Breast epithelium (tissue), 4 donors: ENCODE measurements at places on chromosomes 2 and 18.

- H3K36me3 ChIP-seq, result no peaks in the 10 kb centered on the region
- no peaks in the 10 kb centered on the region for H3K4me1 ChIP-seq
- peak overlapping the region; percentile 33 for H3K27ac ChIP-seq
- H3K27me3 ChIP-seq, result no peaks in the 10 kb centered on the region
Observed at GRCh38 chr18:36298126-36298741, 721 bp downstream of the FHOD3 start.

GRCh38 chr2:64403426-64403825 lies 50.5 kb upstream of the LGALSL start:
- H3K27ac ChIP-seq, result peak overlapping the region; percentile 96
- peaks cover 7% of the 10 kb centered on the region for H3K4me1 ChIP-seq
- DNase-seq, result no peak
- H3K4me3 ChIP-seq, result peak overlapping the region; percentile 40
- H3K36me3 ChIP-seq, result no peaks in the 10 kb centered on the region

GRCh38 chr2:177556153-177556552 lies 163.6 kb downstream of the AGPS start:
- no peaks in the 10 kb centered on the region for H3K36me3 ChIP-seq
- H3K27ac ChIP-seq, result no peak overlapping the region
- no peaks in the 10 kb centered on the region for H3K27me3 ChIP-seq
- no peaks in the 10 kb centered on the region for H3K4me1 ChIP-seq
- no peak for DNase-seq

DNA sequence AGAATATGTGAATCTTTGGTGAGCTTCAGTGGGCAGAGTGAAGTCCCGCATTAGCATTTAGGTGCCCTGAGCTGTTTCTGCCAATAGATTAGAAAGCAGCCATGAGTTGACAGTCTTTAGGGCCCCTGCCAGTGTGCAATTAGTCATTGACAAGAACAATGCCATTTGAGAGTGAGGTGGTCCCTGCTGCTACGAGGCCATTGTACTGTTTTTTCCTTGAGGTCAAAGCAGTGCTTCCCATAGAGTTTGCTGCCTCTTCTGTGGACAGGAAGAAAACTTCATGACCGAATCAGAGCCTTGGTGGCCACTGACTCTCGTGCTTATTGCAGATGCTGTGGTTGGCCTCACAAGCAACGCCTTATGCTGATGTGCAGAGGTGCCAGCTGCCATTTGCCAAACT lies 102.7 kb downstream of the SH3BP4 start:
- DNase-seq, result no peak

GRCh38 chr2:174892546-174892945 lies 112.6 kb downstream of the CHN1 start:
- H3K27me3 ChIP-seq, result no peaks in the 10 kb centered on the region
- no peak overlapping the region for H3K4me3 ChIP-seq
- no peaks in the 10 kb centered on the region for H3K4me1 ChIP-seq

DNA sequence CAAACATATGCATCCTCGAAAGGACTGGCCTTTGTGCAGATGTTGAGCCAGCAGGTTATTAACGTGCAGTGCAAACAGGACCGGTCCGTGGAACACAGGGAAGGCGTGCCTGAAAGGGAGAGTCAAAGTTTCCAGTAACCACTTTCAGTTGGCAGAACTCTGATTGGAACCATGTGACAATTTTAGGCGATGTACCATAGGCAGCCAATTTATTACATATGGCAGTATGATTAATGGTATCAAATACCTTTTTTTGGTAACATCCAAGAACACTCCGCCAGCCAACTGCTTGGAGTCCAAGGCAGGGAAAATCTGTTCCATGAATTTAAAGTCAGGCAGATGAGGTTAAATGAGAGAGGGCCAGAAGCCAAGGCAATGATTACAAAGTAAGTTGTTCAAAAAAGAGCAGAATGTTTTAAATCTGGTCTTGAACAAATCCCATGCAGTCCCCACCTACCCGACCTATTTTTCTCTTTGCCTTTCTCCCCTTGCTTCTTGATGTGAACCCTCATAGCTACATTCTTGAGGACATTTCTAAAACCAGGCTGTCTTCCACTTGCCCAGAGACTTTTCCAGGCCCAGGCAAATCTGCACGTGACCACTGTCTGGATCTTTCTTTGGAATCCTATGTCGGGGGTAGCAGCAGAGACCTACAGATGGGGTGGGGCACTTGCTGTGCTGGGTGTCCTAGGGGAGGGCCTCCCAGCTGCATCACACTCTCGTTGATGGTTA lies 351.7 kb downstream of the HRH4 start:
- no peaks in the 10 kb centered on the region for H3K36me3 ChIP-seq
- no peak overlapping the region for H3K4me3 ChIP-seq
- DNase-seq, result no peak
- no peaks in the 10 kb centered on the region for H3K27me3 ChIP-seq

DNA sequence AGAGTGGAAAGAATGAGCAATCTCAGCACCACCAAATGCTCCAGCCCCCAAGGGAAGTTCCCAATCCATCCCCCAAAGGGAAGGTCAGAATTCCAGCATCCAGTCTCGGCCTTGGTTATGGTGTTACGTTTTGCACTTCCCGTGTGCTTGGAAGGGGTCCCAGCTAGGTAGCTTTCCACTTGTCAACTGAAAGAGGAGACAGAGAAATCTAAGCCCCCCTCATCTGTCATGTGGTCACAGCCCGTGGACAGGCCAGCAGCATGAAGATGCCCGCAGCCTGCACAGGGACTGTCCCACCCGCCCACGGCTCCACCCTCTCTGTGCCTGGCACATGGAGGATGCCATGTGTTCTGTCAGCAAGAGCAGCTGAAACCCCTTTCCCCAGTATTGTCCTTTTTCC lies 32.1 kb downstream of the RHOB start:
- H3K4me3 ChIP-seq, result no peak overlapping the region
- DNase-seq, result no peak
- H3K27me3 ChIP-seq, result no peaks in the 10 kb centered on the region
- peaks cover 8% of the 10 kb centered on the region for H3K4me1 ChIP-seq
- no peak overlapping the region for H3K27ac ChIP-seq

- H3K4me3 ChIP-seq, result no peak overlapping the region
- H3K27ac ChIP-seq, result no peak overlapping the region
- no peaks in the 10 kb centered on the region for H3K36me3 ChIP-seq
- no peaks in the 10 kb centered on the region for H3K27me3 ChIP-seq
Observed at GRCh38 chr2:108220191-108220590, 19.6 kb upstream of the SULT1C3 start.

- H3K4me3 ChIP-seq, result no peak overlapping the region
Observed at GRCh38 chr2:22458440-22458839, 926.5 kb upstream of the KLHL29 start.

- peak overlapping the region; percentile 88 for H3K27ac ChIP-seq
- DNase-seq, result no peak
Observed at GRCh38 chr2:62178741-62179271, 17.1 kb upstream of the B3GNT2 start.

DNA sequence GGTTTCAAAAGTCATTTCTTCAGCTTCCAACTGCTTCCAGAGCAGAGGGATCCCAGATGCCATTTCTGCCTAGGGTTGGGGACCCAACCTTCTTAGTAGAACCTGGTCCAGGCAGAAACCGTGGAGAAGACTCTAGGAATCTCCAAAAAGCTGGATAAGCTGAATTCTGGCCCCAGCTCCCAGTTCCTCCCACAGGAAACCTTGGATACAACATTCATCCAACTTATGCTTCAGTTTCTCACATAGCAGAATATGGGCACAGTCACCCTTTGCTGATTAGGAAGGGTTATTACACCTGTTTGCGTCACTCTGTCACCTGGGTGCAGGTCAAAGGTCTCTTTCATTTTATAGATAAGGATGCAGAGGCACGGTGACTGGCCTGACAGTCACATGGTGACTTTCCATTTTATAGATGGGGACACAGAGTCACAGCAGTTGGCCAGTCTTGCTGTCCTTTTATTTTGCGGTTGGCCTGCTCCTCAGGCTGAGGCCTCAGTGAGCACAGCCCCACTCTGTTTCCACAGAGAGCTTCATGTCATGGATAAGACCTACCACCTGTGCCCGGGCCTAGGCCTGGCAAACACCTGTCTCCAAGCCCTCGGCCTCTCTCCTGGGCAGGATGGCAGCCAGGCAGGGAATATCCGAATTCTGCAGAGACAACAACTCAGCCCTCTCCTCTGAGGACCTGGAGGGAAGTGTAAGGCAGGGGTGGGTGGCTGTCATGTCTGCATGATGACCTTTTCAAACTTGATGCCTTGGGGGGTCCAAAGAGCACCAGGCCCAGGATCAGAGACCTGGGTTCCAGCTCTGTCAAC lies 148.8 kb downstream of the SMAD7 start:
- no peaks in the 10 kb centered on the region for H3K27me3 ChIP-seq
- no peaks in the 10 kb centered on the region for H3K4me1 ChIP-seq
- no peaks in the 10 kb centered on the region for H3K36me3 ChIP-seq
- DNase-seq, result no peak
- no peak overlapping the region for H3K27ac ChIP-seq
- H3K4me3 ChIP-seq, result no peak overlapping the region

DNA sequence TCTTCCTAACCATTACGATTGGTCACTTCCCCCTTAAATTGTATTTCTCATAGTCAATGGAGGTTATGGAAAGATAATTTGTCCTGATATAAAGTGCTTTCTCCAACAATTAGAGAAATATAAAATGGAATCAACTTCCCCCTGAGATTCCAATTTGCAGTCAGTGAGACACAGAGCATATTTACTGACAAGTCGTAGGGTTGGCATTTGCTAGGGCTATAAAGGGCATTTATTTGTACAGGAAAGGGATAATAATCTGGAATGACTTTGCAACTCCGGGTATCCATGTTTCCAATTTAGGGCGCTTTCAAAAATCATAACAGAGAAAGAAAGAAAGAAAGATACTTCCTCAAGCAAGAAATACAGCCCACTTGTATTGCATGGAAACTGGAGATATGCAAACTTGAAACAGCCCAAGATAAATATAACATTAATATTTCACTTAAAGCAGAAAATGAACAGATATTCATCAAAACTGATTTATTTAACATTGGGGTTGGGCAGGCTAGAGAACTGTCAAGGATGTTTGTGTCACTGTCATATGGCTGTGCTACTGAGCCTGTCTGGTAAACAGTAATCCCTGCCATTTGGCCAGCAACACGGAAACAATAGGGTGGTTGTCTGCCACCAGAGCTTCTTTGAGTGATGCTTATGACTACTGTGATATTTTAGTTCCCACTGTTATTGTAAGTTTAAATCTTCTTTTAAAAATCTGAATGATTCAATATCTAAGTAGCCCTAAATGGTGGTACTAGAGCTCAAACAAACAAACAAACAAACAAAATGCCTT lies 621.8 kb downstream of the LRP1B start:
- no peaks in the 10 kb centered on the region for H3K27me3 ChIP-seq
- H3K4me1 ChIP-seq, result no peaks in the 10 kb centered on the region
- H3K27ac ChIP-seq, result no peak overlapping the region
- no peak for DNase-seq

GRCh38 chr18:39692367-39693015 lies 2126.9 kb upstream of the CELF4 start:
- H3K27me3 ChIP-seq, result no peaks in the 10 kb centered on the region
- no peak overlapping the region for H3K27ac ChIP-seq

DNA sequence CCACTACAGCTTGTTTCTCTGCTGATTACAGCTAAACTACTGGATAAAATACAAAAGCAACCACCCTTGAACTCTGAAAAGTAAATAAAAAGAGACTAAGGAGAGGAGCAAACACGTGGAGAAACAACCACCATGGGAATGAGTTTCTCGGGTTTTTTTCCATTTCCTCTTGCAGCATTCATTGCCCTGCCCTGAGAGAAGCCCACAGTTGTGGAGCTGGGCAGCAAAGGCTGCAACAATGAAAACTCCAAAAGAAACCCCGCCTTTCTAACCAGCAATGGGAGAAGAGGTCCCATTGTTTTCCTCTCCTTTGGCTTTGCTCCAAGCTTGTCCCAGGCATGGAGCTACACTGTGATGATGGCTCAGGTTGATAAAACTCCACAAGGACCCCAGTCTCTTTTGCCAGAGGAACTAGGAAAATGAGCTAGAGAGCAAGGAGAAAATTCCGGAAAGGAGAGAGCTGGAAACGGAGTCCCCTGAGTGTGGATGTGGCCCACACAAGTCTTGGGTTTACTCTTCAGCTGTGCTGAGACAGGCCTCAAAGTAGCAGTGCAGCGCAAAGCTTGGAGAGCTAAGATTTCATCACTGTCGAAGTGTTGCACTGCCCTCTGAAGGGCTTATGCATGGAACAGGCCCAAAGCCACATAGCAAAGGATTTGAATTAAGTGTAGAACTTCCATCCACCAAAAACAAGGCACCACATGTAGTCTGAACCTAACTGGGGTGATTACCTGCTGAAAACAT lies 20.9 kb downstream of the NAPG start:
- no peaks in the 10 kb centered on the region for H3K27me3 ChIP-seq
- DNase-seq, result no peak
- H3K36me3 ChIP-seq, result peaks cover 15% of the 10 kb centered on the region

GRCh38 chr18:56541793-56542192 lies 96.6 kb downstream of the TXNL1 start:
- H3K27me3 ChIP-seq, result no peaks in the 10 kb centered on the region
- no peak overlapping the region for H3K4me3 ChIP-seq
- H3K36me3 ChIP-seq, result no peaks in the 10 kb centered on the region
- no peaks in the 10 kb centered on the region for H3K4me1 ChIP-seq
- no peak overlapping the region for H3K27ac ChIP-seq

DNA sequence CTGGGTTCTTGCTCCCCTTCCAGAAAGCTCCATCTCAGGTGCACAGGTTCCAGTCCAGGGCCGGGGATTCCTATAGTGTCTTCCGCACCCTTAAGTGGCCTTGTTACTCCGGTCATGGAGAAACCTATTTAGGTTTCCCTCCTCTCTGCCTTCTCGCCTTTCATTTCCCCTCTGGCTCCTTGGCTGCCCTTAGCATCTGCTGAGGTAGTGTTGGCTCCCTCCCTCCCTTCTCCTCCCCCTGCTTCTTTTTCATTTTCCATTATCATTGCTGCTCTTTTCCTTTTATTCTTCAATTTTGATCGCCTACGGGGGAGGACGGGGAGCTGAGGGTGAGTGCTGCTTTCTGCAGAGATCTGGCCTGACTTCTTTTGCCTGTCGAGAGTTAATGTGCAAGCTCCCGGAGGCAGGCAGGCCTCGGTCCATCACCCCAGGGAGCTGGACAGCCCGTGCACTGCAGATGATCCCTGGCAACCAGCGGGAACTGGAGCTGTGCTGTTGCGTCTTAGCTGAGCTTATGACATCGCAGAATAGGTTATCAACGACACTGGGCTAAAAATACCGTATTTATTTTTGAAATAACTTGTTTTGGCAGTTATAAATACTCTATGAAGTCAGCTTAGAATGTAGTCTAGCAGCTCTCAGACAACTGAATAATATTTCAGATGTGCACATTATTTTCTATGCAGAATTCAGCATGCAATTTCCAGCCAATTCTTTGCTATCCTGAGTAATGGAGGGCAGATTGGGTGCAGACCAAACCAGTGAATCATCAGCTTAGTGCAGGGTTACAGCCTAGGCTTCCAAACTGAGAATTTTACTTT lies 141.9 kb downstream of the SLC4A3 start:
- H3K27ac ChIP-seq, result no peak overlapping the region
- H3K4me3 ChIP-seq, result no peak overlapping the region
- no peaks in the 10 kb centered on the region for H3K4me1 ChIP-seq
- no peak for DNase-seq
- H3K36me3 ChIP-seq, result no peaks in the 10 kb centered on the region
